ENCODE measurements at places on chromosomes 6 and 20.

DNA sequence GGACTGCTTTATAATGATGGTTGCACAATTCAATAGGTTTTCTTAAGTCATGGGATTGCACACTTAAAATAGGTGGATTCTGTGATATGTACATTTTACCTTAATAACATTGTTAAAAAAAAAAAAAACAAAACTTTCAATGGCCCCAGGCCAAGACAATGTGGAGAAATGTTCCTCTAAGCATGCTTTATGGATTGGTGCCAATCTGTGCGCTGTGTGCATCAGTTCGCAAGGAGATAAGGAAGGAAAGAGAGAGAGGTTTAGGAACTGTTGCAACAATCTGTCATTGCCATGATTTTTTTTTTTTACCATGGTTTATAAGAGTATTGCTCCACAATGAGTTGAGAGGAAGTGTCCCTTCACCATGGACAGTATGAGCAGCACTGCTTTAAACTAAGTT lies 399.6 kb downstream of the PTPRT start:
- no peak for DNase-seq

DNA sequence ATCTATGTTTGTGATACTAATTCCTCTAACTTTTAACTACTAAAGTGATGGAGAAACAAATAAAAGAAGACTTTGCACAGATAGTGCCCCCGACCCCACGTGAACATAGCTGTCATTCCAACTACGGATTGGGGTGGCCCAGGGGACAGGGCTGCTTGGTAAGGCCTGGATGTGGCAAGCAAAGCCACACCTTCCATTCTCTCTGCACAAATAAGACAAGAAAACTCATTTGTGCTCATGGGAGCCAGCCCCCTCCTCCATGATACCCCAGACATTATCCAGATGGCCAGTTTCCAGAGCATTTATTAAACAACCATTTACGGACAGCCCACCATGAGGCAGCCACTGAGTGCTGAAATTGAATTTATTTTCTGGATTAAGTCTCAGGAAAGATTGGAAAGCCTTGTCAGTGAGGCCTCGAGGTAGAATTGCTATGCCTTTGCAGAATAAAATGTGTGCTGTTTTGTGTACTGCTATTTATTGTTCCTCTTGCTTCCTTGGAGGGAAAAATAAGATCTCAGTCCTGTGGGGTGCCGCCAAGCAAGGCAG lies 151.2 kb downstream of the UNC5CL start:
- DNase-seq, result no peak

GRCh38 chr6:27668442-27669294 lies 195.8 kb upstream of the ZNF184 start:
- DNase-seq, result peak; percentile 59

DNA sequence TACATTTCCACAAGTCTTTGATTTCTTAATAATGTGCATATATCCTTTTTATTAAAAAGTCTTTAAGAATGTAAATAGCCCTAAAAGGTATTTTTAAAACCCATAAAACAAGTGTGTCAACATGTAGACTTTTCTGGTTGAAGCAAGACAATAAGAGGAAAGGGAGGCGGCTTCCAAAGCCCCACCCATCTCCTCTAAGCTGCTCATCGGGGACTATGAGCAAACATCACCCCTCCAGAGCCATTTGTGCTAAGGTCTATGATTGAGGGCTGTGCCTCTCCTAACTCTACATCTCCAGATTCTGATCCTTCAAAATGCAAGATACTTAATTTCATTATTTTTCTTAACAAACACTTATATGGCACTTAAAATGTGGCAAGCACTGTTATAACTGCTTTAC lies 2.5 kb upstream of the NAA20 start:
- DNase-seq, result no peak

DNA sequence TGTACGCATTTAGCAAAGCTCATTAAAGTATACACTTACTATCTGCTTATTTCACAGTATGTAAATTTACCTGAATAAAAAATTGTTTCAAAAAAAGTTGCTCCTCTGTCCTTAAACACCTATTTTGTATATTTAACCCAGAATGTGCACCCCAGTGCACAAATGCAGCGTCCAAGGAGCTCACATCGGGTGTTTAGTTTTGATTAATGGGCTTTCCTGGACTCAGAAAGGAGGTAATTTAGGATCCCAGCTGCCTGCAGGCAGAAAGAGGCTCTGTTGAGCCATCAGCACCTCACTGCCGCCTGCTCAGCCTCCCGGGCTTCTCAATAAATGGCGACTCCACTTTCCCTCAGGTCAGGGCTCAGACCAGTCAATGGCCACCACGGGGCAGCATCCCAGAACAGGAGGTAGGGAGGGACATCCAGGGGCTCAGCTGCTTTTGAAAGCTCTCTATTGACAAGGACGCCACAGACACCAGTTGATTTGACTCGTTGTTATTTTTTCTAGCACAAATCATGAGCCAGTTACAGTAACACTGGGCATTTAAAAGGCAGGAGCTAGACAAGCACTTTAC lies 70.2 kb upstream of the TBC1D7 start:
- no peak for DNase-seq

DNA sequence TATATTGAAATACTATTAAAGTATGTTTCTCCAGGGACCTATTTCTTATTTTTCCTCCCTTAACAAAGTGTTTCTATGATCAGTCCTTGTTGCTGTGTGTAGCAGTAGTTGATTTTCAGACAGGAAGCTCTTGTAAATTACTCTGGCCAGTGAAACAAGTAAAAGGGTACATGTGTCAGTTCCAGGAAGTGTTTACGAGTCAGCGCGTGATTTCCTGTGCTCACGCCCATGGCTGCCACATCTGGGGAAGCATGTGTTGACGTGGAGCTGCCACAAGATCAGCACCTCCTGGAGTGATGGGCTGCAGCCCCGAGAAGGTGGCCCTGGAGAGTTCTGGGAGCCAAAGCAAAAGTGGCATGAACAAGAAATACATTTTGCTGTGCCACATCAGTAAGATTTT lies 38.6 kb upstream of the GGTLC1 start:
- no peak for DNase-seq
